ENCODE measurements at places on chromosomes 6 and 20. TPM values are rescaled to one million over a fixed set of nuclear protein-coding genes. Genes with fewer than 3 reads are reported as not detected.

The CRIP3 gene
- total RNA-seq, result not detected

The PAK1IP1 gene
- 3.3 TPM for total RNA-seq

The ISM1 gene
- 3.3 TPM for total RNA-seq

The RAET1G gene
- total RNA-seq, result not detected

The EYA2 gene
- not detected for total RNA-seq

The TCP1 gene
- total RNA-seq, result 144 TPM
